ENCODE measurements at places on chromosomes 1 and 21.

- DNase-seq = no peak
Measured at GRCh38 chr1:43082740-43083139, 89.3 kb downstream of the EBNA1BP2 start.

- no peak for DNase-seq
Measured at GRCh38 chr21:15343066-15343465, 278.3 kb upstream of the NRIP1 start.

DNA sequence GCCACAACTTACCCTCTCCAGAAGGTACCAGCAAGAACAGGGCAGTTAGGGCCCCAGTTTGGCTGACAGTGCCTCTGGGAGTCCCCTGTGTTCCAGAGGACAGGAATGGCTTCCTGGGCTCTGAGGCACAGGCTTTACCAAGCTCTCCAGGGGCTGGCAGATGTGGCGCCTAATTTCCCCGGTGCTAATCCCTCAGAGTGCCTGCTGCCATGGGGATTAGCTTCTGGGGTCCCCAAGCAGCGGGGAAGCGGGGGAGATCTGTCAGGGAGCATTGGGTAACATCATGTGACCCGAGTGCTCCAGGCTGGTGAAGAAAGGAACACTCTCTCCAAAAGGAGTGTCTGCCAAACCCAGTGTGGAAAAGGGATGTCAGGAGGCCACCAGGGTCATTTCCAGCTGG is at the start of gene LACTBL1:
Gene LACTBL1, minus strand, starts transcription at position 107 of the 400 bp plus-strand sequence. CDS start 550 bp downstream, outside the sequence.
- no peak for DNase-seq

- peak; percentile 72 for DNase-seq
Measured at GRCh38 chr1:83693427-83694126, 305.4 kb downstream of the TTLL7 start.

DNA sequence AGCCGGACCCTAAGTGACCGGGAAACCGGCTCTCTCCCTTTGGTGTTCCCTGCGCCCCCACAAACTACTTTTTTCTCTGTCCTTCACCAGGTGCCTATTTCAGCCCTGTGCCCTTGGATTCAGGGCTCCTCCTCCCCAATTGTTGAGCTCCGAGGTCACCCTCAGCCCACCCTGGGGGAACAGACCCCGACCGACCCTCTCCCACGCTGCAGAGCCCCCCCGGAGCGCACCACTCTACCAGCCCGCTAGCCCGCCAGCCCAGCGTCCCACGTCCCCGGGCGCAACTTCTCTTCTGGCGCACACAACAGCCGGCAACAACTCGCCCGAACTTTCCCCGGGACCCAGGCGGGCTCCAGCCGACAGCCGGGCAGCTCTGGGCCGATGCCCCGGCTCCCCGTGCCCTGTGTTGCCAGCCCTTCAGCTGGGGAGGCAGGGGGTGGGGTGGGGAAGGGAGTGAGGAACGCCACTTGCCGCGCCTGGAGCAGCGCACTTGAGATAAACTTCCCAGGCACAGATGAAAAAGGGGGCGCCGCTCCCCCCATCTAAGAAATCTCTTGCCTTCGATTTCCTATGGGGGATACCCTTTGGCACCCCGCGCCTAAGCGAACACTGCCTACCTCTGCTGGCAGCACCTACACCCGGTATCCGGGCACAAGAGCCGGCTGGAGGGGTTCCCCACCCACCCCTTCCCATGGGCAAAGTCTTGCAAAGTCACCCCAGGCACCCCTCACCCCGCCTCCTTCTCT is 997 bp downstream of the CASZ1 start:
- no peak for DNase-seq

- no peak for DNase-seq
Measured at GRCh38 chr1:9078752-9079500, 9.5 kb upstream of the SLC2A5 start.

DNA sequence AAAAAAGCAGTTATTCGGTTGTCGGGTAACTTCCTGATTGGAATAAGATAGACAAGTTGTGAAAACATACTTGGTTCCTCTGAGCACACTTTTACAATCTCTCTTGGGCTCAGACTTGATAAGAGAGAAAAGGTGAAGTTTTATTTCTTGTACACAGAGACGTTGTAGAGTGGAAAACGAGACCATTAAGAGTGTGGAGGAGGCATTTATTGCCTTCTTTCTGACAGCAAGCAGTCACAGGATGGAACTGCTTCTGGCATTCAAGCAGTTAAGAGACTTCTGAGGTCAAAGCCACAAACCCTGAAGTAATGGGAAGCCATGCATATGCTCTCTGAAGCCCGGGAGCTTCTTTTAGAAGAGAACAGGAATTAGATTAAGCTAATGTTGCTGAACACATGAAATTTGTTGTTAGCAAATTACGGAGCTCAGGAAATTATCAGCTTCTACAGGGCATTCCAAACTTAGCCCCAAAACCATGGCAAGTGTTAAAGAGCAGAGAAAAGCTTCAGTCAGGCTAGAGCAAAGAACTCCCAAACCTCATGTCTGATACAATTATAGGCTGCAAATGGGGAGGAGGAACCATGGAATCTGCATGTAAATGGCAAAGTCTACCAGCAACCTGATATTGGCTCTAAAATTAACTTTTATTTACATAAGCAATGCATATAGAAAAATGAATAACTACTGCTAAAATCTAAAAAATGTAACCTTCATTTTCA is 26.0 kb downstream of the S1PR1 start:
- DNase-seq = peak; percentile 74

DNA sequence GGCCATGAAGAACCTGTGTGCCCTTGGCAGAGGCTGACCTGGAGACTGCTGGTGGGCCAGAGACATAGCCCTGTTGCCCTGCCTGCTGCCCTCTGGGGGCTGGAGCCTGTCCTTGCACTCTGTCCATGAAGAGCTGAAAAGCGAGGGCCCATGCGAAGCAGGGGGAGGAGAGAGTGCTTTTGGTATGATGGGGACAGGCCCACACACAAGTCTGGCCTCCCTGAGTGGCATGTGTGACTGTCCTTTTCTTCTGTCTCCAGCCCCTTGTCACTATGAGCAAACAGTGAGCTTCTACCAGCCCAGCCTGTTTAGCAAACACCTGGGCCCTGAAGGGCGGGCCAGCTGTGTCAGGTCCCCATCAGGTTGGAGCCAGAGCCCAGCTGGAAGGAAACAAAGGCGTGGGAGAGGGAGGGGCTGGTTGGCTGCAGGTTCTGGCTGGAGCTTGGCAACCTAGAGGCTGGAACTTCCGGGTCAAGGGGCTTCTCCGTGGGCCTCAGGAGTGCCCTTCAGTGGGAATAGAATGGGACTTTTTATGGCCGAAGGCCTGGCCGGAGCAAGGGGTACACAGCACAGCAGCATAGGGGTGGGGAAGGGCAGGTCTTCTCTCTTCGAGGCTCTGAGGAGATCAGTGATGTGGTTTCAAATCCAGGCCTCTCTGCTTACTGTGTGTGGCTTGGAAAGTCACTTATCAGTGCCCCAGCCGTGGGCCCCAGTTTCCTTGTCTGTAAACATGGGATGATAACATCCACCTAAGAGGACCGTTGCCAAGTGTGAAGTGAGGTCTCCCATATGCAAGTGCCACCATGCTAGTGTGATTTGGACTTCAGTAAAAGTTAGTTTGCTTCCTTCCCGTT is 14.3 kb downstream of the QSOX1 start:
- peak; percentile 85 for DNase-seq

GRCh38 chr1:60984062-60984799 is 98.1 kb upstream of the NFIA start:
- no peak for DNase-seq

- DNase-seq = peak; percentile 65
Measured at GRCh38 chr21:34926803-34927467, 122.2 kb downstream of the RUNX1 start.

- peak; percentile 37 for DNase-seq
Measured at GRCh38 chr21:42341776-42342542, 8.8 kb downstream of the TFF2 start.

DNA sequence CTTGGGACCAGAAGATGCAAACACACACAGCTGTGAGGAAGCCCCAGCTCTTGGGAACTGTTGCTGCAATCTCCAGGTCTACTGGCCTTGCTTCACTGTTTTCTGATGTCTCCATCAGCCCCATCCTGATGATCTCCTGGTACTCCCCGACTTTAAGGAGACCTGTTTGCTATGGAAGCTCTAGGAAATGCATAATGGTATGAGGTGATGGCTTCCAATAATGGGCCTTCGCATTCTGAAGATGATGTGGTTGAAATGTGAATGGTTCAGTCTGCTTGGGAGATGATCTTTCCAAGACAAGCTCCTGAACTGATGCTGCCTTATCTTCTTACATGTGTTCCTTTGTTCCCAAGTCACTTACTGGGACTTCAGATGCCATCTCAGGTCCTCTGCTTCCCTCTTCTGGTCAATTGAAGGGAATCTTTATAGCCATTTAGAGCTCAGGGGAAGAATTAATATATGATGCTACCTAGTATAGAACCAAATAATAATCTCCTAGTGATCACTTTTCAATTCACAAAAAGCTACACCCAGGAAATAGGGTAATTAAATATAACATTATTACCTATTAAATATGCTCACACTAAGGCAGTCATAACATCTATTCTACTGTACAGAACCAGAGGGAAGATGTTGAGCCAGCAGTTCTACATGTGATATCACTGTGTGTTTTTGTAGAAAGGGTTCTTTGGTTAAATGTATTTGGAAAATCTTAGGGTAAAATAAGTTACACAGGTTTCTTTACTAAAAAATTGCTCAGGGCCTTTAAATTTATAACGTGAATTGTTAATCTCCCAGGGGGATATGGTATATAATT is 73.9 kb upstream of the VTCN1 start:
- DNase-seq = no peak

DNA sequence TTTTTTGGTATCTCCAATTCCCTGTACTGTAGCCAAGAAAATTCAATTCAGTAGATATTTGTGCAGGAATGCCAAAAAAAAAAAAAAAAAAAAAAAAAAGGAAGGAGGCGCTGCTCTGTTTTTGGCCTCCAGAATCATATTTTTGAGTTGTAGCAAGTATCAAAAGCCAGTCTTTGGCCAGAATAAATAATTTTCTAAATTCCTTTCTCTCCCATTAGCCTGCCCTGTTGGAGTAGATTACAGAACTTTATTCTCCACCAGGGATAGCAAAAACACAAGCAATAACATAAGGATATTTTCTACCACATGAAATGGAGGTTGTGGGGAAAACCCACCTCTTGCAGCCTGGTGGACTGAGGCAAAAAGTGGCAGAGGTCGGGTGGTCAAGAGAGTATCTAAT is 2.4 kb upstream of the CYP4X1 start:
- DNase-seq = no peak

DNA sequence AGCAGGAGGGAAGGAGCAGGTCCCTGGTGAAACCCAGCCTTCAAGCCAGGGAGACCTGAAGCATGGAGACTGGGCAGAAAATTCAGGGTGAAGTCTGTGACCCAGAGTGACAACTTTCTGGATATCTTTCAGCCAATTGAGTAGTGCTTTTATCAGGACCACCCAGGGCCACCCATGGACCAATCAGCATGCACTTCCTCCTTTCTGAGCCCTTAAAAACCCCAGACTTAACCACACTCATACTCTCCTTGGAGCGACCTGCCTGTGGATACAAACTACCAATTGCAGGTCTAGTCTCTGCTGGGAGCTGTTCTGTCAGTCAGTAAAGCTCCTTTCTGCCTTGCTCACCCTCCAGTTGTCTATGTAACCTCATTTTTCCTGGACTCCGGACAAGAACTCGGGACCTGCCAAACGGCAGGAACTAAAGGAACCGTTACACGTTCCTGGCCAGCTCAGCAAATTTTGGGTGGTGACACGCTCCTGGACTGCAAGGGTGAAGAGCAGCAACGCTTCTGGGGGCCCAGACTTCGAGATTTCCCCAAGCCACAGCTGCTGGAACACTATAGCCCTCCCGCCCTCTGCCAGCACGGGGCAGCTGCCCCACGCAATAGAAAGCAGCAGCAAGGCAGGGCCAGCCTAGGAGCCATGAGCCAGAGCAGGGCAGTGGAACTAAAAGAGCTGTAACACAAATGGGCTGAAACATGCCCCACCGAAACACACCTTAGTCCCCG is 1183.4 kb downstream of the AMY1C start:
- no peak for DNase-seq

GRCh38 chr1:210344706-210345105 is 16.0 kb downstream of the HHAT start:
- no peak for DNase-seq

DNA sequence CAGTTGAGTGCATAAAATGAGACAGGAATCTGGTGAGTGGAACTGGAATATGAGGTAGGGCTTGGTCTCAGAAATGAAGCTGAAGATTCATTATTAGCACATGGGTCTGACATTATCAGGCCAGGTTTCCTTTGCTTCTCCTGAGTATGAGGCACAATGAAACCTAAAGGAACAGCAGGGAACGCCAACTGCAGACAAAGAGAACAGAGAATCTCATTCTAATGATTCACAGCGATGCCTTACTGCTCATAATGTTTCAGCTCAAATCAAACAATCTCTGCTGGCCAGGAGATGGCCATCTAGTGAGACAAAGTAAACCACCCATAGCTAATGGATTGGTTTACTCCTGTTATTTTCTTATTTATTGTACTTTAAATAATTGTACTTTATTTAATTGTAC is 133.5 kb downstream of the C1orf21 start:
- no peak for DNase-seq

DNA sequence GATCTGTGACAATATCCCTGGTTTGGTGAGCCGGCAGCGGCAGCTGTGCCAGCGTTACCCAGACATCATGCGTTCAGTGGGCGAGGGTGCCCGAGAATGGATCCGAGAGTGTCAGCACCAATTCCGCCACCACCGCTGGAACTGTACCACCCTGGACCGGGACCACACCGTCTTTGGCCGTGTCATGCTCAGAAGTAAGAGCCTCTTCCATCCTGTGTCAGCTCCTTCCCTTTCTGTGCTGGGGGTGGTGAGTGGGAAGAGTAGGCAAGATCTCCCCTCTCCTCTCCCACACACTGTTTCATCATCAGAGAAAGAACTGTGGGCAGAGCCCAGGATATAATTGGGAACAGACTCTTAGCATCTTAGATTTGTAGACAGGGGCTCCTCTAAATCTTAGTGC is 6.1 kb downstream of the WNT2B start:
- DNase-seq = no peak

Data from islet precursor cell (in vitro differentiated cells).